Non-pigmented ciliary epithelial cell (primary cell): ENCODE measurements at places on chromosomes 11 and 22.

- DNase-seq: no peak
Measured at GRCh38 chr11:83773950-83774880, 488.0 kb upstream of the CCDC90B start.

DNA sequence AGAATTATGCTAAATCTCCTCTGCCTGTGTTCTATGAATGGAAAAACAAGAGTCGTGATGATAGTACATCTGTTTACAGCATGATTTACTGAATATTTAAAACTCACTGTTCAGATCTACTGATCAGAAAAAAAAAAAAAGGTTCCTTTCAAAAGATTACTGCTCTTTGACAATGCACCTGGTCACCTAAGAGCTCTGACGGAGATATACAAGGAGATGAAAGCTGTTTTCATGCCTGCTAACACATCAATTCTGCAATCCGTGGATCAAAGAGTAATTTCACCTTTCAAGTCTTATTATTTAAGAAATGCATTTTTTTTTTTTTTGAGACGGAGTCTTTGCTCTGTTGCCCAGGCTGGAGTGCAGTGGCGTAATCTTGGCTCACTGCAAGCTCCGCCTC, 30.7 kb downstream of the CLTCL1 start:
- no peak for DNase-seq

GRCh38 chr22:42317691-42318547, 47.5 kb upstream of the TCF20 start:
- DNase-seq: no peak

DNA sequence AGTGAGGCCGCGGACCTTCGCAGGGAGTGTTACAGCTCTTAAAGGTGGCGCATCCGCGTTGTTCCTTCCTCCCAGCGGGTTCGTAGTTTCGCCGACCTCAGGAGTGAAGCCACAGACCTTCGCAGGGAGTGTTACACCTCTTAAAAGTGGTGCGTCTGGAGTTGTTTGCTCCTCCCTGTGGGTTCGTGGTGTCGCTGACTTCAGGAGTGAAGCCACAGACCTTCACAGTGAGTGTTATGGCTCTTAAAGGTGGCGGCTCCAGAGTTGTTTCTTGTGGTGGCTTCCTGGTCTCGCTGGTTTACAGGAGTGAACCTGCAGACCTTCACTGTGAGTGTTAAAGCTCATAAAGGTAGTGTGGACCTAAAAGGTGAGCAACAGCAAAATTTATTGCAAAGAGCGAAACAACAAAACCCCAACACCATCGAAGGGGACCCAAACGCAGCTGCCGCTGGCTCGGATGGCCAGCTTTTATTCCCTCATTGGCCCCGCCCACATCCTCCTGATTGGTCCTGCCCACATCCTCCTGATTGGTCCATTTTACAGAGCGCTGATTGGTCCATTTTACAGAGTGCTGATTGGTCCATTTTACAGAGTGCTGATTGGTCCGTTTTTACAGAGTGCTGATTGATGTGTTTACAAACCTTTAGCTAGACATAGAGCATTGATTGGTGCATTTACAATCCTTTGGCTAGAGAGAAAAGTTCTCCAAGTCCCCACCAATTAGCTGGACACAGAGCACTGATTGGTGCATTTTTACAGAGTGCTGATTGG, 1.2 kb upstream of the TMEM45B start:
- no peak for DNase-seq

- no peak for DNase-seq
Measured at GRCh38 chr22:27273436-27273835, 528.1 kb downstream of the MN1 start.

DNA sequence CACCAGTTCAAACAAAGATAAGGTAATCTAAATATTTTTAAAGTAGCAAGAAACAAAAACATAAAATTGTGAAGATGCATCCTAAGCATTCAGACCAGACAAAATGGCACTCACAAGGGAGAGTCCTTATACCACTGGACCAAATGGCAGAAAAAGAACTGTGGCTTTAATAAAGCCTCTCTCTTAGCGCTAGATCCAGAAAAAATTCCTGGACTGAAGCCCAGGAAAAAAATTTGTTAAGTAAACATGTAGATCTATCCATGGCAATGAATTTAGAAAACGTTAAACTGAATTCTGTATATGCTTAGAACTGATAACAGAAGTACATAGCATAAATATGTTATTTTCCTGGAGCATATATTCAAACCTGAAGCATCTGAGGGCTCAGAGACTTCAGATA, 11.8 kb upstream of the CD59 start:
- no peak for DNase-seq

DNA sequence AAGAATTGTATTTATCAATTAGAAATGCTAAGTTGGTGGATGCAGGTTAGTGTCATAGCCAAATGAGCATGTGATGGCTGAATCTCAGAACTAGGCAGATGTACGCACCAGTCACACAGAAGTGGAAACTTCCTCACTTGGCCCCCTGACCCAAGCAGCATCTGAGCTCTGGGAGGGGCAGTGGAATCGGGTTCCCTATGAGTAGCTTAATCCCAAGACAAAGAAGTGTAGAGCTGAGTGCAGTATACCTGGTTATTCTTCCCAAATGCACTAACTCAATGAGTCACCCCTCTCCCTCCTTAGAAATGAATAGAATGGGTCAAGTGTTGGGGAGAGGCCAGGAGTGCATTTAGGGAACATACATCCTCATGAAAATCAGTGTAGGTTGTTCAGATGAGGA, 224.6 kb downstream of the FAT3 start:
- no peak for DNase-seq

- DNase-seq: no peak
Measured at GRCh38 chr11:62593434-62594044, 2.2 kb upstream of the TUT1 start.

GRCh38 chr11:74462631-74463030, 4.7 kb downstream of the KCNE3 start:
- DNase-seq: no peak

GRCh38 chr11:28999620-29000019, 891.4 kb downstream of the METTL15 start:
- DNase-seq: no peak

DNA sequence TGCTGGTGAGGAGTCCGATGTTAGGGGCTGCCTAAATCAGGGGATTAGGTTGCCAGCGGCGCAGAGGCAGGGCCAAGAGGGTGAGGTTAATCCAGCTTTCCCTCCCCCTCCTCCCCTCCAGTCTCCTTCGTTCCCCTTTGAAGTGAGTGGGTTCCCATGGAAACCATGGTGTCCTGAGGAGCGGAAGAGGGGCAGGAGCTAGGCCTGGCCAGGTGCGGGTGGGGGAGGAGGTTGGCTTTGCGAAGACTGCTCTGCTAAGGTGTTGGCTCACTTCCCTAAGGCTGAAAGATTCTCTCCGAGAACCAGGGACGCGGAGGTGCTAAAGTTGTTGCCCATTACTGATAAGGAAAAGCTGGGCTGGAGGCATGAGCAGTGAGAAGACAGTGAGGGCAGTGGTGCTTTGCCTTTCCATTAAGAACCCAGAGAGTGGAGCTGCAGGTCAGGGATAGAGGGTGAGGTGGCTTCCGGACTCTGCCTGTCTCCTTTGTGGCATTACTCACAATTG, 124.6 kb downstream of the FEZ1 start:
- no peak for DNase-seq

DNA sequence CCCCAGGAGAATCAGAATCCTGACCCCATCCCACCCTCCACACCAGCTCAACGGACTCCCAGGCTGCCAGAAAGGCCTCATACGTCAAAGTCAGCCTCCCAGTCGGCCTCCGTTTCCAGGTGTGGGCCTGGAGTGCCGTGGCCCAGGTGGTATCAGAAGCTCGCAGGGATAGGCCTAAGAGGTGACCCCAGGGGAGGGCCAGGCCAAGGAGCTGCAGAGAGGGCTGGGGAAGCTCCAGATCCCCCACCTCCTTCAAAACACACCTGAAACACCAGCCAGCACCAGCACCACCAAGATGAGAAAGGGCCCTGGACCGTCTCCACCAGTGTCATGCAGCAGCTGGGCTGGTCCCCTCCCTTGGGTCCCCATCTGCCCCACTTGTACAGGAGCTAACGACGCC, 20.3 kb downstream of the ASCL2 start:
- no peak for DNase-seq

- DNase-seq: no peak
Measured at GRCh38 chr11:15189641-15190365, 75.1 kb downstream of the INSC start.

DNA sequence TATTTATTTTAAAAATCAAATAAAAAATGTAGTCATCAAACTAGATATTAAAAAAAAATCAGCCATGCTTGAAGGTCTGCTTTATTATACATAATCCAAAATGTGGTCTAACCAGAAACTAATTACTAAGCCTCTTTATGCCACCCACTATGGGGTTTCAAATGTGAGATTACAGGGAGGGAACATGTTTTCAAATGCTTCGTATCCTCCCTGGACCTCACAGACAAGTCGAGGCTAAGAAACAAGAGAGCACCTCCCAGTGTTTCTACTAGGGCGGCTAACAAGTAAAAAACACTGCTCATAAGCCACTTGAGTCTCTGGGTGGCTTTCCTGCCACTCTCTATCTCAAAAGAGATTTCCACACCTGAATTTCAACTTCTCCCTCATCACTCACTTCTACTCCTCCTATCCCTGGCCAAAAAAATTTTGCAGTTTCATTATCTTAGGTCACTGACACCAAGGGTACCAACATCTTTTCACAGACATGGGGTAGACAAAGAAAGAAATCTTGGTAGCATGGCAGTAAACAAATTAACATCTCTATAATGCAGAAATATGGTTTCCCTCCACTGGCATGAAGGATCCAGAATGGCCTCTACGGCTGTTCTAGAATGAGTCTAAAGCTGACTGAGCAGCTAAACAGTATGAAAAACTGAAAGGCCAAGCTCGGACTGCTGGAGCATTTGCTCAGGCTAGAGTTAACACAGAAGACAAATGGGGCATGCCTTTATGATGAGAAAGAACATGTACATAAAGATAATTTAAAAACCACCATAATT, 50.9 kb downstream of the PITPNB start:
- no peak for DNase-seq

DNA sequence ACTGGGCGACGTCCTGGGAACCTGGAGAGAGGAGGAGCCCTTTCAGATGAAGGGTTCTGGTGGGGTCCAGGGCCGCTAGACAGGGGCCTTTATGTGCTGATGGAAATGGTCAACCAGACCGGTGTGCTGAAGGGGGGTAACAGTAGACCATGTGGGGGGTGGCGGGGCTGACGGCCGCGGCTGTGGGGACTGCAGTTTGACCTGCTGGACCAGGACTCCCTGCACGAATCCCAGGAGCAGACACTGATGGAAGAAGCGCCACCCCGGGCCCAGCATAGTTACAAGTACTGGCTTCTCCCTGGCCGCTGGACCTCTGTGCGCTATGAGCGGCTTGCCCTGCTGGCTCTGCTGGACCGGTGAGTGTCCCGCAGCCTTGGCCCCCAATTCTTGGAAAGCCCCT, 6.4 kb downstream of the PCNX3 start:
- no peak for DNase-seq

DNA sequence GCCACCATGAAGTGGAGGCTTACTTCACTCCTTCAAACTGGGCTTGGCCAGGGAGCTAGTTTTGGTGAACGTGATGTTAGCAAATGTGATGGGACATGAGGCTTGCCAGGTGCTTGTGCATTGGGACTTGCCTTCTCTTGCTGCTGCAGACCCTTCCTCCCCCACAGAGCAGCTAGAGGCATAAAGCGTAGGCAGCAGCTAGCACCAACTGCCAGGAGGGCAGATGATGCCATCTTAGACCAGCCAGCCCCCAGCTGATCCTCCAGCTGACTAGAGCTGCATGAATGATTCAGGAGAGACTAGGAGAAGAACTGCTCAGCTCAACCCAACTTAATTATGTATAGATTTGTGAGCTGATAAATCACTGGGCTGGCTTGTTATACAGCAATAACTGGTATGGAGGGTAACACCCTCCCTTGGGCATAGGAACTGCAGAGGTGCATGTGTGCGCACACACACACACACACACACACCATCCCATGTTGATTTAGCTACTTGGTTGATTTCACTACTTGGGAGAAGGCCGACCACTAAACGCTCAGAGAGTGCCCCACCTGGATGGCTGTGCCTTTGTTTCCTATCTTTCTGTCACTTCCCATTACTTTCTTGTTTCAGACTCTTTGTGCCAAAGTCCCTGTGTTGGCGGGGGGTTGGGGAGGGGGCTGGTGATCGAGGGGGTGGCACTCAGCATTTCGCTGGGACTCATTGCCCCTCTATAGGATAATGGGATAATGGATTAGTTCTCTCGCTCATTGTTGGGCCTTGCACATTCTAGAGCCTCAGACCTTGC, 202.8 kb downstream of the ADAMTS15 start:
- no peak for DNase-seq

GRCh38 chr11:86438685-86439084, 64.0 kb downstream of the CCDC81 start:
- no peak for DNase-seq

GRCh38 chr11:76119032-76119431, 87.3 kb downstream of the WNT11 start:
- no peak for DNase-seq

DNA sequence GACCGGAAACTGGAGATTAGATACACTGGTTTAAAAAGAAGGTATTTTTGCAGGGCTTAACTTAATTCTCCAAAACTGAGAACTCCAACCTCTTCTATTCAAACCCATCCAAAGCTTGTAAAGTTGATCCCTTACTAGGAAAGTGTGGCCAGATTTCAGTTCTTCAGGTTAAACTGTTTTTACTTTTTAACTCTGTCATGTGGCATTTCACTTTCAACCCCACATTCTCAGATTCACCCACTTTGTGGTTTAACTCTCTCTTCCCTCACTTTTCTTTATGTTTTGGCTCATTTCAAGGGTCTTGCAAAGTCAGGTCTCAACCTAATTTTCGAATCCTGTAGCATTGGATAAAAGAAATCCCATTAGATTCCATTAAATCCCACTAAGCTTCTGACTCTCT, 75.4 kb downstream of the MPPED2 start:
- no peak for DNase-seq

DNA sequence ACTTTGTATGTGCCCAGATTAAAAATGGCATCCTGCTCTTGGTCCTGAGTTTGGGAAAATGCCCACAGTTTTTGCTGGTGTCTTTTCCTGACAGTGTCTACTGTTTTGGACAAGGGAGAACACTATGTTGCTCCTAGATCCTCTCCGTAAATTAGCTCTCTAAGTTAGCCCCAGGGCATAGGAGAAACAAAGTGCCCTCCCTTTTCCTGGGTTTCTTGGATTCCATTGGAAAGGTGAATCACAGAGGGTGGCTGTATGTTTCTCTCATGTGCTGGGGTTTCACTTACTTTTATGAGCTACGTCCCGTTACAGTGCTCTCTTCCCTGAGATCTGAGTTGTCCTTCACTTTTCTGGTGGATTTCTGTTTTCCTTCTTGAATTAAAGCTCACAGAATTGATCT, 782.8 kb downstream of the CNTN5 start:
- DNase-seq: no peak

DNA sequence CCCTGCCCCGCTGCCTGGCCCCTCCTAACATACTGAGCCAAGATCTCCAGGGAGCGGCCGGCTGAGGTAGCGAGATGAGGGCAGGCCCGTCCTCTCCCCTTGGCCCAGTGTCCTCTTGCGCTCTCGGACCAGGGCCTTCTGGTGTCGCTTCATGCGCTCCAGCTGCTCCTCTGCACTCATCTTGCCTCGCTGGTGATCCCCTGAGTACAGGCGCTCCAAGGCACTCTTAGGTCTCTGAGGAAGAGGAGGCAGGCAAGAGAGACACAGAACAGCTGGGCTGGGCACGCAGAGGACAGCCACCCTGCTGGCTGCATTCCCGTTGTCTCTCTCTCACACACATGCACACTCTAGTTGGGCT, 50.6 kb downstream of the C11orf58 start:
- DNase-seq: no peak
